Caco-2 (cell line): ENCODE measurements at places on chromosomes 7 and 10.

DNA sequence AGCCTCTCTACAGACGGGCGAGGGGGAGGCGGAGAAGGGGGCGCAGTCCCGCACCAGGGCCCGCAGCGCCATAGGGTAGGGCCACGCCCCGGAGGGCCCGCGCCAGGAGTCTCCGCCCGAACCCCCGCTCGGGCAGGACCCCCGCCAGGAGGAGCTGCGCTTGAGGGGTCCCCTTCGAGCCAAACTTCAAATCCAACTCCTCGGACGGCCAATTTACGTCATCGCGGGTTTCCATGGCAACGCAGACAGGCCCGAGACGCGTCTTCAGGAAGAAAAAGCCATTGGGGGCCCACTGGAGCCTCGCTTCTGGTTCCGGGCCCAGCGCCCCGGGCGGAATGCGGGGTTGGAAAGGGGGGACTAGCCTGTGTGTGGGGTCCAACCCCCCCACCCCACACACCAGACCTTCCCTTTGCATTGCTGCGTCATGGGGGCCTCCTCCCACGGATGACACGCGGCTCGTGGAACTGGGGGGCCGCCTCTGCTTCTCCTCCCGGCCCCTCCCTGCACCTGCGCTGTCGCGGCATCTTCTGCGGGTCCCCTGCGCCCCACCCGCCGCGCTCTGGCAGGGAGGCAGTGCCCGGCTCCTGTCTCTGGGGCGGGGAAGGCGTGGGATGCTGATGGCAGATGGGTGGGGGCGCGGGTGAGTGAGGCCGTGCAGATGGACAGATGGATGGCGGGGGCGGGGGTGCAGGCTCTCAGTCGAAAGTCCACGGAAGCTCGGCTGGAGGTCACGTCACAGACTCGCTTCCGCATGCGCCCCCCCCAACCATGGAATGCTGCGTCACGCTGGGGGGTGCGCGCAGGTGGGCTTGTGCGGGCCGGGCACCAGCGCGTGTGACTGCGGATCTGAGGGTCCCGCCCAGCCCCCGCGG is 1.2 kb downstream of the CALY start:
- DNase-seq = no peak

GRCh38 chr10:86497621-86498020 is 24.0 kb downstream of the WAPL start:
- DNase-seq = no peak

GRCh38 chr10:36178616-36179015 is 536.5 kb upstream of the FZD8 start:
- DNase-seq = no peak

GRCh38 chr10:1440897-1441296 is 296.4 kb downstream of the ADARB2 start:
- no peak for DNase-seq

DNA sequence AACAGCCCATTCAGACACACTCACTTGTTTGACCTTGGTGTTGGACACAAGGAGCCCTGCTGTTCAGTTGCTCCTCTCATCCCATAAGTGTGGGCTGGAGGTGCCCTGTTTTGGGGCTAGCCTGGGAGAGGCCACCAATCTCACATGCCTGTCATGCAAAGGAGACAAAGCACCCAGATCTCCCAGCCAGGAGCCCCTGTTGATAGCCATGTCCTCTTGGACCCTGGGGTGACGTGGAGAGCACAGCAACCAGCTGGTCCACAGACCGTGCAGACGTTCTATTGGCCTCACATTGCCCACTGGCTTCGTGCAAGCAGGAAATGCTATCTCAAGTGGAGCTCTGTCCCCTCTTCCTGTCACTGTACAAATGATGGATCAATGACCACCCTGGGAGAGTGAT is 240.8 kb downstream of the RPS24 start:
- DNase-seq = no peak

GRCh38 chr10:29798921-29799690 is 164.3 kb upstream of the SVIL start:
- no peak for DNase-seq

DNA sequence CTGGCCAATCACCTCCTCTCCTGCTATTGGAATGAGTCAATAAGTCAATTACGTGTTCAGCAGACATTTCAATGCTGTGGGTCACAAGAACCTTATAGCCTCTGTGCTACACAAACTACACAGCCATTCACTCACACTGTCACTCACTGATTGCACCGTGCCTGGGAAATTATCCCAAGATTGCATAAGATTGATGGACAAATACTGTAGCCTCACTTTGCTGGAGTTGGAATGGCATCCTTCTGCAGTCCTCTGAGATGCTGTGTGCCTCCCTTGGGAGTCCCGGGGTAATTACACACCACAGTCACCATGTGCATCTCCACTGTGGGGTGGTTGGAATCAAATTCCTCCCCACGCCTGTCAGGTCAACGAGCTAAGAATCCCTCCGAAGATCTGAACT is 358.7 kb upstream of the MGMT start:
- DNase-seq = no peak

DNA sequence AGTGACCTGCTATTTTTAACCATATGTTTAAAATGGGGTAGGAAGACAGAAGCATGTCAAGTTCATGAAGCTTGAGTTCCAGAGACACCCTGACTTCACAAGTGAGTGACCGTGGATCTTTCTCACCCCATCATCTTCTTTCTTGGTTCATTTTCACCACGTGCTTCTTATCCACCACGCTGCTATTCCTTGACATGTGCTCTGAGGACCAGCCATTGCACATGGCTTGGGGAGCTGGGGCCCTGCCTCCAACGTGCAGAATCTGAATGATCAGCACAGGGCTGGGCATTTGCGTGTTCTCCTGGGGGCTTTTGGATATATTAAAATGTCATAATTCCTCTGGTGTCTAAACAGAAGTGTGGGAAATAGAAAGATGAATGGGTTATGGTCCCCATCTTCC is 25.0 kb upstream of the GTPBP4 start:
- no peak for DNase-seq

DNA sequence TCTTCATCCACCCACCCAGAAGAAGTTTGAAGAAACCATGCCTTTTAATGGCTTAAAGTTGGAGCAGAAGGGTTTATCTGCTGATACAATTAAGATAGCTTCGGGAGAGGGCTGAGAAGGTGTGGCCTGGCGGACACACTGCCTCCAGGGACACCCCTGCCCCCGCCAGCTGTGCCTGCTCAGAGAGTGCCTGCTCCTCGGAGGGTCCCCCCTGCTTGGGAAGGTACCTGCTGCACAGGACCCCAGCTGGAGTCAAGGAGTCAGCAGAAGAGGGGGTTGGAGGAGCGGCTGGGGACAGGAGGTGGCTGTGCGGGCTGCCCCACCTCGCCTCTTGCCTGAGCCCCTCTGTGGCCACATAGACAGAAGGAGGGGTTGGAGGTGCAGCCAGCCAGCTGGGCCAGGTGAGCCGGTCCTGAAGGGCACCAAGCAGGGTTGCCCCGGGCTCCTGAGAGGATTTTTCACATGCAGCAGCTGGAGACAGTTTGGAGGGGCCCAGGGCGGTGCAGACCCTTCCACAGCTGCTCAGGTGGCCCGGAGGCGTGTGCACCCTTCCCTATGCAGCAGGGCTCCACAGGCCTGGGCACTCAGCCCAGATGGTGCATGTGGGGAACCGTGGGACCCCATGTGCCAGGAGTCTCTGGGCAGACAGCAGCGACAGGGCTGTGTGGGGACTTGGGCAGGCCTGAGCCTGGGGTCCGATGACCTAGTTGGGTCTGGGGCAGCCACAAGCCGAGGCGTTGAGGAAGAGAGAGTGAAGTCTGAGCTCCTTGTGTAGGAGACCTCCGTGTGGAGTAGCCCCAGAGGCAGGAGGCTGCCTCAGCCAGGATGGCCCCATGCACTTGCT is 118.9 kb downstream of the INPP5A start:
- no peak for DNase-seq

DNA sequence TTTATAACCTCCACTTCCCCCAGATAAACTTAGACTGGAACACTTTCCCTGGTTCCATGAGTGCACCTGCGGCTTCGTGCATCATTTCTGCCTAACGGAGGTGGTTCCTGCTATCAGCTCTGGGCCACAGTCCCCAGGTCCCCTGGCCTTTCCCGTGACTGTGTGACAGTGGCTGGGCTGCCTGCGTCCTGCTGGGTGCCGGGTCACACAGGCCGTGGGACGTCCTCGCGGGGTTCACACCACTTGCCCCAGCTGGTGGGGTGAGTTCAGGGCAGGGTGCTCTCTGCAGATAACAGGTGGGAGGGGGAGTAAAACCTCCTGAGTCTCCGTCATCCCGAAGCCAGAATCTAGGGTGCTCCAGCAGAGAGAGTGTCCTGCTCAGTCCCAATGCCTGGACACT is 58.7 kb upstream of the CFAP46 start:
- no peak for DNase-seq

GRCh38 chr7:141609576-141609975 is 58.4 kb downstream of the AGK start:
- no peak for DNase-seq

GRCh38 chr7:7639421-7639820 is 1.1 kb upstream of the UMAD1 start:
- DNase-seq = no peak

GRCh38 chr7:92612501-92612900 is 22.3 kb upstream of the FAM133B start:
- DNase-seq = no peak

DNA sequence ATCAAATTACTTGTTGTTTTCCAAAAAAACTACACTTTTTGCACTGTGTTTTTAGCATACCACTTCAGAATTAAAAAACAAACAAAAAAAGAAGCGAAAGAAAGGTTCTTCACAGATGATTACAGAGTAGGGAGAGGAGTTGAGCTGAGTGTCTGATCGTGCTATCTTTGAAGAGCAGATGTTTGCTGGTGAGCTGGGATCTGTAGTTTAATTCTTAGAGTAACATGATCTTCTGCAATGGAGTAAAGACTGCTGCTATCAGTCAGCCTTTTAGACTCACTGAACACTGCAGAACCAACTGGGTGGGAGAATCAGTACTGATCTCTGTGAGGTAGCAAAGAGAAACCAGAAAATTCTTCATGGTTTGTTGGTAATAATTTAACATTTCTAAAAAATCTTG is 1197.8 kb upstream of the SORCS1 start:
- no peak for DNase-seq

- DNase-seq = no peak
Observed at GRCh38 chr10:104333032-104333727, 5.1 kb downstream of the ITPRIP start.

DNA sequence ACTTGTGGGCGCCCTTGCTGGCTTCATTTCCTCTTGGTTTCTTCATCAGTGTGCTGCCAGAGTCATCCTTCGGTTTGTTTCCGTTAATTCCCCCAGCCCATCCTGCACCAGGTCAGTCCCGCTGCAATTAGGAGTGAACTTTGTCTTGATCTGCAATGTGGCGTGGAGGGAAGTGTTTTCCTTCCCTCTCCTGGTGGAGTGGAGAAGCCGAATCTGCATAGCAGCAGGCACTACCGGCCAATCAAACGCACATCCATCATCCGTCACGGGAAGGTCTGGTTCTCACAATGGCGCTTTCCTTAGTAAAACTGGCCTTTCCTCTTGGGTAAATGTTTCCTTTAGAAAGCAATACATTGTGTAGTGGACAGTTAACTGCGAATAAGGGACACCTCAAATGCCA is 337.5 kb downstream of the CXCL12 start:
- DNase-seq = no peak

DNA sequence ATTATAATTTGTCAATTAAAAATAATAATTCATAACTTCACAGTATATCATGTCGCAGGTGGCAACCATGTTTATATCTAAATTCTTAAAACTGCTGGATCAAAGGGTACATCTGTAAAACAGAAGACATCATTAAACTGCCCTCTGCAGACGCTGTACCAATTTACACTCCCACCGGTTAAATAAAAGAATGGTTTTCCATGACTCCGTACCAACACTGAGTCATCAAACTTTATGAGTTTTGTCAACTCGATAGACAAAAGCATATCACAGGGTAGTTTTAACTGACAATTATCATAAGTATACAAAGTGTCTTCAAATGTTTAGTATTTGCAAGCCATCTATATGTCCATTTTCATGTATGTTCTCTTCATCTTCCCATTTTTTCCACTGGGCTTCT is 5.7 kb upstream of the GSTK1 start:
- no peak for DNase-seq

DNA sequence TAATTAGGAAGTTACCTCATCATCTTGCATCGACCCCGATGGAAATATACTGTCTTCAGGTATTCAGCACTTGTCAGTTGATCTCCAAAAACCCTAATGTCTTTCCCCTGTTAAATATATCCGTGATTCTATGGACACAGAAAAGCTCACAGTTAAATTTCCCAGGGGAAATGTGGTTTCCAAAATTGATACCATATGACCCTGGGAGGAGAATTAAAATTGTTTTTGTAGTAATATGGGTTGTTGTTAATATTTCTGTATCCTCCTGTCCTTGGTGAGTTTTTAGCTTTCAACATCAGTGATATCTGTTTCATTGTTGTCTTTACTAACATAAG is 132.1 kb downstream of the CELF2 start:
- no peak for DNase-seq

- DNase-seq = no peak
Observed at GRCh38 chr7:73901231-73901822, 40.4 kb downstream of the TMEM270 start.

DNA sequence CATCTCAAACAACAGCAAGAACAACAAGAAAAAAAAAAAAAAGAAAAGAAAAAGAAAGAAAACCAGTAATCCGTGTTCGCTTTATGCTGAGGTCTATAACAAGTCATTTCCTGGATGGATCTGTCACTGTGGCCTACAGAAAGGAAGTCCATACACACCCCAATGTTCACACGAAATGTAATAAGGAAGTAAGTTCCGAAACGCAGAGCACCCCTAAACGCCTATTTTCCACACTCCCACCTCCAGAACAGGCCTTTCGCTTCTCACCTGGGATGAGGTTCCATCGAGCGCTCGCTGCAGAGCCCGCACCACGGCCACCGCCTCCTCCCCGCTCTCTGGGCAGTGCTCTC is 735 bp downstream of the ZNF394 start:
- no peak for DNase-seq

DNA sequence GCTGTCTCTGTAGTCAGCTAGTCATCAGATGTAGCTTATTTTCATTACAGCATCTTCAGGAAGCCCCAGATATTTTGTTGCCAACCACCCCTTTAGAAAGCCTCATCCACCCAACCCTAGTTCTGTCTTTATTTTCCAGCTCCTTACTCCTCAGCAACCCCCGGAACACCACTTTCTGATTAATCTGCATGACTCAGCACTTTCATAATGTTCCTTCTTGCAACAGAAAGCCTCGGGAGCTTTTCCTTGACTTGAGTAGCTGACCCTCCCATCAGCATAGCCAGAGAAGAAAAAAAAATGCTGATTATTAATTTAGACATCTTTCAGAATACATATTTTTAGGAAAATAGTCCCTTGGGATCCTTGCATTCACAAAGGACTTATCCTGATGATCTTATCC is 244.0 kb upstream of the CXCL12 start:
- DNase-seq = no peak

DNA sequence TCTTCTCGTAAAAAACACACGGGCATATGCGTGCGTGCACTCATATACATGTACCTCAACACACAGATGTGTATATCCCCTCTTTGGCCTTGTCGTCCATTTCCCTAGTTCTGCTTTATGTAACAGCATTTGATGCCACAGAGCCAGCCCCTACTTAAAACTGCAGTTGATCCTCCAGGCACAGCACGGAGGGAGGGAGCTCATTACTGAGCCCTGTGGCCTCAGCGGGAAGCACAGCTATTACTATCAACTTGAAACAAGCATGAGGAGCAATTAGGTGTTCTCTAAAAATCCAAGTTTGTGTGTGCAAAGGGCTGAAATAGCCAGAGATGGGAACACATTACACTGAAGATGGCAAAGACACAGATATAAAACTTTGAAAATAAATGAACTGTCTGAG is 580.9 kb downstream of the GLRX3 start:
- DNase-seq = no peak

GRCh38 chr7:82050792-82051191 is 280.9 kb upstream of the HGF start:
- no peak for DNase-seq
